ENCODE measurements at places on chromosomes 1 and 21. TPM values are rescaled to one million over a fixed set of nuclear protein-coding genes. Genes with fewer than 3 reads are reported as not detected.

The RIPK4 gene
- total RNA-seq, result 13.3 TPM

The DMRTA2 gene
- 0.15 TPM for total RNA-seq

The RHEX gene
- not detected for total RNA-seq

The SH2D1B gene
- total RNA-seq, result 0.15 TPM

The KCNA2 gene
- total RNA-seq, result 0.04 TPM

The TMEM61 gene
- not detected for total RNA-seq

The MROH7 gene
- not detected for total RNA-seq

The FMO1 gene
- not detected for total RNA-seq

The S100A2 gene
- 23.4 TPM for total RNA-seq

The NUP210L gene
- not detected for total RNA-seq

The CELA2A gene
- not detected for total RNA-seq

The MRPL37 gene
- total RNA-seq, result 88.4 TPM

The FMO2 gene
- total RNA-seq, result not detected

The BEST4 gene
- total RNA-seq, result 0.37 TPM

The OR2L5 gene
- not detected for total RNA-seq

The RBP7 gene
- 4.9 TPM for total RNA-seq

The OR10Z1 gene
- total RNA-seq, result not detected

The CCDC27 gene
- not detected for total RNA-seq

The CELSR2 gene
- total RNA-seq, result 5.8 TPM

The CYP4X1 gene
- 0.03 TPM for total RNA-seq

The UBL4B gene
- not detected for total RNA-seq

The WLS gene
- total RNA-seq, result 16.7 TPM

The CDA gene
- 41.1 TPM for total RNA-seq

The TCHHL1 gene
- not detected for total RNA-seq

The SLC30A2 gene
- total RNA-seq, result 0.06 TPM

The SPRR3 gene
- not detected for total RNA-seq

The SLC25A24 gene
- 32.6 TPM for total RNA-seq

The CATSPERE gene
- not detected for total RNA-seq

The ASTN1 gene
- total RNA-seq, result not detected

The FCER1A gene
- total RNA-seq, result not detected

The ZNF691 gene
- 7.0 TPM for total RNA-seq

The TSSK3 gene
- total RNA-seq, result not detected

The DNAI4 gene
- total RNA-seq, result 0.74 TPM

The SPRR2G gene
- not detected for total RNA-seq

The ETS2 gene
- total RNA-seq, result 74.3 TPM

Data from A549 treated with DMSO at 1 μM for 4 hours (cell line).